NCI-H1436 (cell line): ENCODE measurements at places on chromosomes 16 and 17.

DNA sequence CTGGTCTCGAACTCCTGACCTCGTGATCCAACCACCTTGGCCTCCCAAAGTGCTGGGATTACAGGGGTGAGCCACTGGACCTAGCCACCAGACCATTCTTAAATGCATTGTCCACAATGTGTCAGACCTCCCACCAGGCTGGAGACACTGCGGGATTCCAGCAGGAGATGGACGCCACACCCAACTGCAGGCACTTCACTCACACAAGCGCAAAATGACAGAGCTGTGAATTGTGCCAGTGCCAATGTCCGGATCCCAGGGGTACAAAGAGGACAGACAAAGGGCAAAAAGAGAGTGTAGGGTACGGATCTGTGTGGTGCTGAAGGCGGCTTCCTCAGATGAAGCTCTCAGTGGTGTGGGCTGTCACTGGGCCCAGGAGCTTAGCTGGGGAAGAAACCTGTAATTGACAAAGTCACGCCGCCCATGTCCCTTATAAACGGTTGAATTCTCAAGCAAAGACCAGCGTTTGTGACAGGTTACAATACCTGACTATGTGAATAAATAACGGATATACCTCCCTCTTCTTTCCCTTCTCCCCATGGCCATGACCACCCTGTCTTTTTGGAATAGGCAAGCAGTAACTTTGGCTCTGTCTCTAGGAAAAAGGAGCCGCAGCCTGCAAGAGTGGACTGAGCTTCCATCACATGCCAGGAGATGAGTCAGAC is 40.0 kb downstream of the HS3ST3A1 start:
- DNase-seq = no peak

- DNase-seq = peak; percentile 90
Observed at GRCh38 chr16:49698931-49699840, 156.7 kb downstream of the ZNF423 start.

DNA sequence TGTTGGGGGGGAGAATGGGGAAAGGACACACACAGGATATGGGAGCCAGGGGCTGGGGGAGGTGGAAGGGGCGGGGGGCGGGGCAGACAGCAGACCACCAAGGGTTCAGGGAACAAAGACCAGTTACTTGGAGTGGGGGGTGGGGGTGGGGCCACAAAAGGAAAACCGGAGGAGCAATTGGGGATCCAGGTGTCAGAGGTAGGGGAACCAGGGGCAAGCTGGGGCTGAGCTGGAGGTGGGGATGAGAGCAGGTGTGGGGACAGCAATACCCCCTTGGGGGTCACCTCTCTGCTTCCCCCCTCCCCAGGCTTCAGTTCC is 1.4 kb upstream of the ORAI3 start:
- no peak for DNase-seq

- no peak for DNase-seq
Observed at GRCh38 chr17:30552994-30553566, 75.9 kb downstream of the GOSR1 start.

DNA sequence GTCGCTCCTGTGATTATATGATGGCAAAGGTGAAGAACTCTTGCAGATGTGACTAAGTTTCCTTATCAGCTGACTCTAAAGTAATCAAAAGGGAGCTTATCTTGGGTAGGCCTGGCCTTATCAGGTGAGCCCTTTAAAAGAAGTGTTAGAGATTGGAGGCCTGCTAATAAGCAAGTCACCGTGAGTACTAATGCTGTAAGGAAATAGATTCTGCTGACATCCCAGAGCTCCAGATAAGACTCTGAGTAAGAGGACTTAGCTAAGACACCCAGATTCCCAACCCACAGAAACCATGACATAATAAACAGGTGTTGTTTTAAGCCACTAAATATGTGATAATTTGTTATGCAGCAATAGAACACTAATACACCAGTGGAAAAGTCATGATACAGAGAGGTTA is 99.9 kb upstream of the FAM20A start:
- no peak for DNase-seq

- DNase-seq = no peak
Observed at GRCh38 chr17:58281511-58282011, 826 bp upstream of the MPO start.

GRCh38 chr16:88868974-88869672 is 2.7 kb upstream of the PABPN1L start:
- DNase-seq = no peak

- no peak for DNase-seq
Observed at GRCh38 chr17:16254773-16255400, 37.9 kb downstream of the PIGL start.

DNA sequence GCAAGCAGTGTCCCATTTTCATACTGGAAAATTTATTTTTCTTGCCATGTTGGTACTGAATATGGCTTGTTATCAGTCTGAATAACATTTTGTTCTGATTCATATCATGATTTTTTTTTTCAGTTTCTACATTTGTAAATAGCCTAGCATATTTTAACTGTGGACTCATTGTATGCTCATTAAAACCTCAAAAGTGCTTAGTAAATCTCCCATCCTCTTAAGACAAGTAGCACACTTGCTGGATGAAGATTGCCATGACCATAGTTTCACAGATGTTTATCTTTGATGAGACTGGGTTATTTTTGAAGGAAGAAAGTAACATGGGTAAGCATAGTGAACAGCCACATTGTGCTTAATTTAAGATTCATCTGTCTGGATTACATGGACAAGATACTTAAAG is 878 bp downstream of the KRT10 start:
- no peak for DNase-seq

- DNase-seq = no peak
Observed at GRCh38 chr17:63644846-63645245, 22.6 kb downstream of the MAP3K3 start.

DNA sequence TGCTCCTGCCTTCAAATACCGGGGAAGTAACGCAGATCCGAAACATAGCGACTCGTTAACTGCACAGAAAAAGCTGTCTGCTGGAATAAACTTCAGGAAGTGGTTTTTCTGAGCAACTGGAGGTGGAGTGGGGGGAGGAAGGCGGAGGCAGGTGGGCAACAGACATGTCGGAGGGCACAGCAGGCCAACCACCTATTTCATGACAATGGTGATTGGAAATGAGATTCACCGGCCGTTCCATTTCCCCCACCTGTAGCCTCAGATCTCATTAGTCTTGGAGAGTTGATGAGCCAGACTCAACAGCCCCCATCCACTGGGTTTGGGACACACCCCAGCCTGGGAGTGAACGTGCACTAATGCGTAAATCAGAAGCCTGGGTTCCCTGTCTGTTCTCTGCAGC is 7.7 kb upstream of the PECAM1 start:
- no peak for DNase-seq

DNA sequence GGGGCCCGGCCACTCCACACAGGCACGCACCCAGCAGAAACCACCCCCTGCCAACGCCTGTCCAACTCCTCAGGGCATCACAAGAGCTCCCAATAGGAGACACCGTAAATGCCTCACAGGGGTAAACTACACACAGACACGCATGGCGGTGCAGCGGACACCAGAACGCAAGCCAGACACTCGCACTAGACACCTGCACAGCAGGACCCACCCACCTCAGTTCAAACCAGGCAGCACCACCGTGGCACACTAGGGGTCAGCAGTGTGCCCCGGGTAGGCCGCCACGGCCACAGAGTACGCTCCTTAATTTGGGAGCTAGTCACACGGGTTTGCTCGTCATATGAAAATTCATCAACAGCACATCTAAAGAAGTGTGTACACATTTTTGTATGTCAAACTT is 3.4 kb downstream of the SLC38A10 start:
- peak; percentile 81 for DNase-seq

DNA sequence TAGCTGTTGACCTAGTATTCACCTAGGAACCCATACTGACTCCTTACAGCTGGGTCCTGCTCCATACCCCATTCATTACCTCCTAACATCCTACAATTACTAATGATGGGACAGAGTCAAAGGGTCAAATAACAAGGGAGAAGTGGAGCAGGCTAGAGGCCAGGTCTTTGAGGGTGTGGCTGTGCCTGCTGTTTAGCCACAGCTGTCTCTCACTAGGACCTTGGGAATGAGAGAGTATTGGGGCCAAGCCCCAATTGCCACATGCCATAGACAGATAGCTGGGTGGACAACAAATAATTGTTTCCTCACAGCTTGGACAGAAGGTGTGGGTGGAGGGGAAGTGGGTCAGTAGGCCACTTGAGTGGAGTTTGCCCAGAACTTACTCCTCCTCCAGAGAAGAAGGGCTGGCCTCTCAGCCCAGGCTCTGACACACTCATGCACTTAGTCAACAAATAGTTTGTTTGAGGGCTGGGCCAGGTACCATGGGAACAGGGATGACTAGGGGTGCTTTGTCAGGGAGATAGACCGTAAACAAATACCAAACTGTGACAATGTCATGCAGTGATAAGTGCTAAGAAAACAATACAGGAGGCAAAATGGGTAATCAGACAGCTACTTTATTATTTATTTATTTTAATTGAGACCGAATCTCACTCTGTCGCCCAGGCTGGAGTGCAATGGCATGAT is 10.2 kb upstream of the CENPT start:
- DNase-seq = peak; percentile 40

- peak; percentile 51 for DNase-seq
Observed at GRCh38 chr17:76707985-76708807, 2.6 kb downstream of the MXRA7 start.

DNA sequence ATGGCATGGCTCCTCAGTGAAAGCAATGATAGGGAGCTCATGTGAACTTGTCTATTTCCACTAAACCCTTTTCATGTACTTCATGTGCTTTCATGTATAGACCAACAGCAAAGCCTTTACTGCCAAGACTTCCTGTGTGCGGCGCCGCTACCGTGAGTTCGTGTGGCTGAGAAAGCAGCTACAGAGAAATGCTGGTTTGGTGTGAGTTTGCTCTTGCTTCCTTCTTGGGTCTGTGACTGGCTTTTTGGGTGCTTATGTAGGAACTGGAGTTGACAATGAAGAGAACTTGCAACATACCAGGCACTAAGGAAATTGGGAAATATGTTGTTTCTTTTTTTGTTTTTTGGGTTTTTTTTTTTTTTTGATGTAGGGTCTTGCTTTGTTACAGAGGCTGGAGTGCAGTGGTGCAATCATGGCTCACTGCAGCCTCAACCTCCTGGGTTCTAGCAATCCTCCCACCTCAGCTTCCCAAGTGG is 5.7 kb downstream of the SNX11 start:
- DNase-seq = no peak

GRCh38 chr16:1776991-1777374 is 4.0 kb upstream of the MRPS34 start:
- DNase-seq = no peak

- DNase-seq = peak; percentile 24
Observed at GRCh38 chr16:87602001-87602775, at the start of gene JPH3. Gene JPH3, plus strand, starts transcription at chr16:87602508. Its CDS starts 639 bp downstream, at chr16:87603147.

- DNase-seq = no peak
Observed at GRCh38 chr17:56595831-56596690, 2.6 kb downstream of the NOG start.

DNA sequence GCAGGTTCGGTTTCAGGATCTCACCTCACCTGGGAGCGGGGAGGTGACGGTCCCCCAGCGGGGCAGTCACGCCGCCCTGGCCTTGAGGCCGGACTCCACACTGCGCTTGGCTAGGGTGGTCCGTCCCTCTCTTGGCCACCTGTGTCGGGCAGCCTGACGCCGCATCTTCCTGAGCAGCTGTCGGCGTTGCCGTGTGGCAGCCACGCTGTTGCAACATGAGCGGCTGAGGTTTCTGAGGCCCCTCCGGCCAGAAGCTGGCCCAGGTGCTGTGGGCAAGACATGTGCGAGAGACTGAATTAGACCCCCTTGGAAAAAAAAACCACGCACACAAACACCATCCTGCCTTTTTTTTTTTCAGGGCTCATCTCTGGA is 49.2 kb downstream of the IRF8 start:
- no peak for DNase-seq

DNA sequence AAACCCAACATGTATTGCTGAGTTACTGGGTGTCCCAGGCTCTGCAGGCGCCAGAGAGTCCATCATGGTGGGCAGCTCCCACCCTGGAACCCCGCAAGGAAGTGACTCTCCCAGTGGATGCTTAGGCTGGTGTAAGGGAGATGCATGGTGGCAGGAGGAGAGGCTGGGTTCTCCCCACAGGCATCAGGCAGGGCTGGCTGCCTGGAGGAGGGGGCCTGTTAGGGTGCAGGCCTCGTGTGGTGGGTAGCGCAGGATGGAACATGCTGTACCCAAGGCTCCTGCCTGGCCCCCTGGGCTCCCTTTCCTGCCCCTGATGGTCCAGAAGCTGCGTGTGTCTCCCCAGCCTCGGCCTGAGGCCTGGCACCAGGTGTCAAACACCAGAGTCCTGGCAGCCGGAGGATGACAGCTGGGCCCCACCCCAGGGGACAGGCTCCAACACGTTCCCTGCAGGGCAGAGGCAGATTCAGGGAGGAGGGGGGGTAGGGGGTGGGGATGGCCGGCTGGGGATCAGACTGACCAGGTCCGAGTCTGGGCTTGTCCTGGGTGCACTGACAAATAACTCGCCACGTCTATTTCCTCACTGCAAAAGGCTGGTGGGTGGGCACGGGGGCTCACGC is 40.2 kb upstream of the CIBAR2 start:
- DNase-seq = no peak

DNA sequence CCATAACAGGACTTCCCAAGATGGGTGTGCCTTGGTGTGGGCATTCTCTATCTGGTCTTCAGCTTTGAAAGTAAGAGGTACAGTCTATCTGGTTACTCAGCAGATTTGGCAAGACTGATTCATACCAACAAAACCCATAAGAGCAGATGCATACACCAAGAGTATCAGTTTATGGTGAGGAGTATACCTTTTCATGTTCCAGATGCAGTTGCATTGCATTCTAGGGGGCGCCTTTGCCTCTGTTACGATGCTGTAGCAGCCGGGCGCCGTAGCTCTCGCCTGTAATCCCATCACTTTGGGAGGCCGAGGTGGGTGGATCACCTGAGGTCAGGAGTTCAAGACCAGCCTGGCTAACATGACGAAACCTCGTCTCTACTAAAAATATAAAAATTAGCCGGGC is 31.1 kb upstream of the CARMIL2 start:
- no peak for DNase-seq

DNA sequence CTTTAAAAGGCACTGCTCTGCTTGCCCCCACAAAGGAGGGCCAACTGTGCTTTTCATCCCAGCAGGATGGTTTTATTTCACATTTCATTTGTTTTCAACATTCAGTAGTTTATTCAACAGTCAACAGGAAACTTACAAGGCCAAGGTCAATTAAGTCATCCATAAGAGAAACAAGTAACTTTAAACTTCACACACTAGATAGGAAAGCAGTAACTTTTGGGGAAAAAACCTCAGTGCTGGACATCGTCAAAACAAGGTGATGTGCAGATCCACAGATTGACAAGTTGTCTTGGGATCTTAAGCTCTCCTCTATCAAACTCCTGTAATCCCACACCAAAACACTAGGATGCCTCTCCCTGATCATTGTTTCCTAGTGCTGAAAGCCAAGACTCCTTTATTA is 18.5 kb downstream of the NFE2L1 start:
- DNase-seq = no peak

- DNase-seq = no peak
Observed at GRCh38 chr17:15377616-15378015, 36.2 kb upstream of the TEKT3 start.

- no peak for DNase-seq
Observed at GRCh38 chr17:35467824-35468223, 19.3 kb upstream of the SLFN13 start.

- peak; percentile 54 for DNase-seq
Observed at GRCh38 chr16:23435500-23435899, 17.5 kb downstream of the COG7 start.
